ENCODE measurements at places on chromosomes 3 and 15. TPM values are rescaled to one million over a fixed set of nuclear protein-coding genes. Genes with fewer than 3 reads are reported as not detected.

DNA sequence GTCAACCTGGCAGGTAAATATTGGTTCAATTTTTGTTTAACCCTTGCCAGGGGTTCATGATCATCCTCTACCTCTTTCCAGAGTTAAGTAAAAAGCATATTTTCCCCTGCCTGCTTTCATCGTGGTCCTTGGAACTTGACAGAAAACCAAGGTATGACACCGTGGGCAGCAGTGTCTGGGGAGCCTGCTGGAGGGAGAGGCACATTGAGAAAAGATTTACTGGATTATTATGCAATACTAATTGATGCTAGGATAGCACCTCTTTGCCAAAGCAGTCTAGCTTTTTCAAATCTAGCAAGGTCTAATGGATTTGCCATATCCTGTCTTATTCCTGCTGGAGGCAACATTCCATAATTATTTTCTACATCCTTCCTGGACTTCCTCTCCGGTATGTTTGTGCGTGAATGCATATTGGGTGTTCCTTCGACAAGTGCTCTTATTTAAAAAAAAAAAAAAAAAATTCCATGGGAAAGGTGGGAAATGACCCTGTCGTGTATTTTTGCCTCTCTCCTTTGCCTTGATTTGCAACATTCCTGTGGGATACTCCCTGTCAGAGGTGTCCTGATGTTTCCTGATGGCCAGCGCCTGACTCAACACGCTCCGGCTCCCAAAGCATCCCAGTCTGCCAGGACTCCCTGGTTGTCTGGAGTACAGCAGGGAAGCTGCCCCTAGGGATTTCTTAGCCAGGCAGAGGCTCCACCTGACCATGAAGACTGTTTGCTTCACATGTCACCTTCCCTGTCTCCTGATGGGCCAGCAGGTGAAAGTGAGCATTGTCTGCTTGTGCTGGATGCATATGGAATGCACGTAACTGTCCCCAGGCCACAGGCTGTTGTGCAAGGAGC, 6.3 kb downstream of the BHLHE40 start:
- H3K27ac ChIP-seq = peak overlapping the region; percentile 90
- H3K27me3 ChIP-seq = peaks cover 5% of the 10 kb centered on the region
- DNase-seq = no peak
- peaks cover 37% of the 10 kb centered on the region for H3K4me1 ChIP-seq
- H3K4me3 ChIP-seq = no peak overlapping the region
- H3K36me3 ChIP-seq = peaks cover 15% of the 10 kb centered on the region

- no peak overlapping the region for H3K4me3 ChIP-seq
- no peaks in the 10 kb centered on the region for H3K36me3 ChIP-seq
Measured at GRCh38 chr3:40414270-40414669, 27.3 kb downstream of the ENTPD3 start.

C3orf22 gene
- total RNA-seq = not detected

SCAANT1 gene
- total RNA-seq = not detected

PRR20G gene
- not detected for total RNA-seq

DNA sequence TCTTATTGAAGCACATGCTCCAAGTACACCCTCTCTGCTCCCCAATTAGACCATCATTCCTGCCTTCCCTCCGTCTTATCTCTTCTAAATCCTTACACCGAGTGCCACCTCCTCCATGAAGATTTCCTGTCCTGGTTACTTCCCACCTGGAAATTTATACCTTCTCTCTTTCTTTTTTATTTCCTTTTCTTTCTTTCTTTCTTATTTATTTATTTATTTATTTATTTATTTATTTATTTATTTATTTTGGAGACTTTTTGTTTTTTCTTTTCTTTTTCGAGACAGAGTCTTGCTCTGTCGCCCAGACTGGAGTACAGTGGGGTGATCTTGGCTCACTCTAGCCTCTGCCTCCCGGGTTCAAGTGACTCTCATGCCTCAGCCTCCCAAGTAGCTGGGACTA, 45.9 kb upstream of the ABHD2 start:
- no peak overlapping the region for H3K4me3 ChIP-seq
- no peak for DNase-seq
- no peak overlapping the region for H3K27ac ChIP-seq
- no peaks in the 10 kb centered on the region for H3K27me3 ChIP-seq

EXD1 gene
- total RNA-seq = 0.40 TPM

DNA sequence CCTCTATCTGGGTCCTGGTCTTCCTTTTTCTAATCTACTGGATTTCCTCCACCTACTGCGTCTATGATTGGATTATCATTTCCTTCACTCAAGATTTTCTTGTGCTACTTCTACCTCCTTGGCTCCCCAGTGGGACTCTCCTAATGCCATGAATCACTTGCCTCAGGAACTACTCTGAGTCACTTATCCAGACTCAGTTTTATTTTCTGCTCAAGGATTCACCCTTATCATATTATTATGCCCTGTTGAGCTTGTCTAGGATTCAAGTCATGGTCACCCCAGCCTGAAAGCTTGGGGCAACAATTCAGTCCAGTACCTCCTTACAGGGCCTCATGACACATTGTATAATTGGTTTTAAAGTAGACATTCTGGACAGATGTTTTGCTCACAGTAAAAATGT, 968.1 kb downstream of the ROBO1 start:
- H3K4me1 ChIP-seq = no peaks in the 10 kb centered on the region
- H3K4me3 ChIP-seq = no peak overlapping the region
- H3K36me3 ChIP-seq = no peaks in the 10 kb centered on the region
- DNase-seq = no peak
- H3K27ac ChIP-seq = no peak overlapping the region

GRCh38 chr3:112137781-112138180, 4.7 kb upstream of the GCSAM start:
- H3K4me1 ChIP-seq = peaks cover 3% of the 10 kb centered on the region
- H3K36me3 ChIP-seq = no peaks in the 10 kb centered on the region
- no peaks in the 10 kb centered on the region for H3K27me3 ChIP-seq
- DNase-seq = no peak
- no peak overlapping the region for H3K4me3 ChIP-seq

GRCh38 chr15:84834969-84835368, 17.8 kb downstream of the ALPK3 start:
- H3K4me1 ChIP-seq = no peaks in the 10 kb centered on the region
- H3K27me3 ChIP-seq = no peaks in the 10 kb centered on the region
- H3K27ac ChIP-seq = no peak overlapping the region
- DNase-seq = no peak
- peaks cover 13% of the 10 kb centered on the region for H3K36me3 ChIP-seq

Data from spinal cord (tissue), 10 donors.